HEK293T (cell line): ENCODE measurements at places on chromosomes 12 and 14.

GRCh38 chr12:45849289-45849688 lies 119.8 kb downstream of the ARID2 start:
- no peak for DNase-seq

- DNase-seq: no peak
These were observed 358.6 kb downstream of the EGLN3 start for GRCh38 chr14:33592297-33592696.

DNA sequence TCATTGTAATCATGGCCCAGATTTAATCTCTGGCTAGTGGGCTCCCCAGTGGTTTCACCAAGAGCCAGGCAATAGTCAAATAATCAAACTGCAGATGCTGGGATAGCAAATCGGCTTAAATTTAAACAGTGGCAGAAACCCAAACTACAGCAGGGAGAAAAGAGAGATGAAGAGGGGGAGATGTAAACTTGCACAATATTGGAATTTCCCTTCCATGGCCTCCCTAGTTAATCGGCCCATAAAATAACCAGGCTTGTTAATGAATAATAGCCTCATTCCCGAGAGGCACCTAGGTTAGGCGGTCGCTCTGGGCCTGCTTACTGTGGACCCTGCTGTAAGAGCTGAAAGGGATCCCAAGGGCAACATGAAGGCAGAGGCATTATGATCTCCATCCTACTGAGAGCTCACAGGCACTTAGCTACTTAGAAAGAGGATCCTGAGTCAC lies 116.2 kb downstream of the NUAK1 start:
- no peak for DNase-seq

DNA sequence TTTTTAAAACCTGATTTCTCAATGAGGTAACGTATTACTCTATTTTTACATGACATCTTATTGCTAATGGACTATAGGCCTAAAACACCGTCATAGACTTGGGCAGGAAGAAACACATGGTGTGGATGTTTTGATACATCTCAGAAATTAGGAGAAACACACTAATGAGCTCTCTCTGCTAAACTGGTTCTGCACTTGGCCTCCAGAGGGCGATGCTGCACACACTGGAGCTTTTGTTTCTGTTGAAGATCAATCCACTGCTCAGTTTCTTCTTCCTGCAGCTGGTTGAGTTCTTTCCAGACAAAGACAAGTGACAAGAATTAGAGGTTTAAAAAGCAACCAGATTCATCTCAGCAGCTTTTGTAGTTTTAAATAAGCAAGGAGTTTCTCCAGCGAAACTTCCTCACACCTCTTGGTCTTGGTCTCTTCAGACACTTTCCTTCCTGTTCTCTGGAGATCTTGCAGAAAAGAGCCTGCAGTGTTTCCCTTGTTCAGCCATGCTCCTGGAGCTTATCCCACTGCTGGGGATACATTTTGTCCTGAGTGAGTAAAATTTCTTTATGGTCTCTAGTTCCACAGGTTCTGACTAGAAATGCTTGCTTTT lies 178.5 kb upstream of the OR4E1 start:
- peak; percentile 27 for DNase-seq

DNA sequence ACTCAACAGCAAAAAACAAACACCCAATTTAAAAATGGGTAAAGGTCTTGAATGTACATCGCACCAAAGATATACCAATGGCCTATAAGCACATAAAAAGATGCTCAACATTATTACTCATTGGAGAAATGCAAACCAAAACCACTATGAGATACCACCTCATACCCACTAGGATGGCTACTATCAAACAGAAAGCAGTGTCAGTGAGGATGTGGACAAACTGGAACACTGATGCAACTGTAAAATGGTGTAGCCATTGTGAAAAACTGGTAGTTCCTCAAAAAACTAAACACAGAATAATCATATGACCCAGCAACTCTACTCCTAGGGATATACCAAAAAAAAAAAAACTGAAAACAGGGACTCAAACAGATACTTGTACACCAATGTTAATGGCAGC lies 49.3 kb downstream of the CDK17 start:
- DNase-seq: no peak

DNA sequence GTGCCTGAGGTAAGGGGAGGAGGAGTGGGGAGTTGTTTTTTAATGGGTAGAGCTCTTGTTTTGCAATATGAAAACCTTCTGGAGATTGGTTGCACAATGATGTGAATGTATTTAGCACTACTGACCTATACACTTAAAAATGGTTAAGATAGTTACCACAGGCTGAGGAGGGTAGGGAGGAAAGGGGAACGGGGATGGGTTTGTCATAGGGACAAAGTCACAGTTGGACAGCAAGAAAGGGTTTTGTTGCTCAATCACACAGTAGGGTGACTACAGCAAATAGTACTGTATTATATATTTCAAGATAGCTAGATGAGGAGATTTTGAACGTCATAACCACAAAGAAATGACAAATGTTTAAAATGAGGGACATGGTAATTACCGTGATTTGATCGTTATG lies 1562.4 kb downstream of the AACS start:
- DNase-seq: no peak

DNA sequence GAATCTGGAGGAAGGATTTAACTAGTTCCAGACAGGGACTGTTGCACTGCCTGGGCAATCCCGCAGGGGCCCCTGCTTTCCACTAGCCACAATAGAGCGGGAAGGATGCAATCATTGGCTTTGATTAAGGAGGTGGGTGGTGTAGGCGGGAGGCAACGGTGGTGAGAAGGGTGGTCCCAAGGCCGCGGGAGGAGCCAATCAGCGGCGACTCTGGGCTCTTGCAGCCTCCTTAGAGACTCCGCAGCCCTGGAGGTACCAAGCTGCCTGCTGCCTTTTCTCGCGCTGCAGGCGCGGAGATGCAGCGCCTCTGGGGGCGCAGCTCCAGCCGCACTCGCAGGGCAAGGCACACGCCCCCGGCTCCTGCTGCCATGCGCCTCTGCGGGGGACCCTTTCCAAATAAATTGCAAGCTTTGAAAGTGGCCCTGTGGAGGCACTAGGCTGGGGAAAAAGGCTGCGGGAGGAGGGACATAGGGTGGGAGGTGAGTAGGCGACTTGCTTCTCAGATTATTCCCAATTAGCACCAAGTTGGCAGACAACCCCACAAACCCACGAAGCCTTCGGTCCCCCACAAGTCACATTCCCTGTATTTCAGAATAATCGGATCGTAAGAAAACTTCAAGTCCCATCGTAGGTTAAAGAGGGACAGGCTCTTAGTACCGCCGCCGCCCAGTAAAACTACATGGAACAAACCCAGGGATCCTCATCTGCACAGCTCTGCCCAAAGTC lies 858 bp upstream of the KCNA1 start:
- peak; percentile 72 for DNase-seq

GRCh38 chr12:27334042-27334720 lies 1.5 kb downstream of the BMAL2 start:
- no peak for DNase-seq
